Peyer's patch (tissue), 4 donors: ENCODE measurements at places on chromosomes 2 and 18.

- DNase-seq, result no peak
These were observed 146.5 kb downstream of the PTGR3 start for GRCh38 chr18:75062297-75062886.

DNA sequence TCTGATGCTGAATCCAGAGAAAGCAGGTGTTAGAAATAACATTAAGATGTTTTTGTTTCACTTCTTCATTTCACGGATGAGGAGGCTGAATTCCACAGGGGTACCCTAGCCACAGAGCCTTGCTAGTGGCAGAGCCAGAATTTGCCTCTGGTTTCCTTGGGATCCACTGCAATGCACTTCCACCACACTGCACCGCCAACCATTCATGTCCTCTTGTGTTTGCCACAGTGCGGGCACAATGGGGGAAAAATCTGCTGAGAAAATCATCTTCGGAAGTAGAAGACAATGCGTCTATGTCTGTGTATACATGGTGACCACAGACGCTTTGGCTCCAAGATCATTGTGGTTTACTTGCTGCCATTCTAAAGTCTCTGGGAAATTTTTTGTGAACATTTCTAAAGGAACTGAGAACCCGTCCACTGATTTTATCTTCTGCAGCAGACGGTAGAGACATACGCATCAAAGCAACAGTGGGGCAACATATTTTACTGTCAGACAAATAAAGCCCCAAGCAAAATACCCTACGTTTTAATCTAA lies 14.9 kb downstream of the ICOS start:
- peak; percentile 23 for DNase-seq

GRCh38 chr2:146438246-146438645 lies 1406.6 kb upstream of the ACVR2A start:
- no peak for DNase-seq

DNA sequence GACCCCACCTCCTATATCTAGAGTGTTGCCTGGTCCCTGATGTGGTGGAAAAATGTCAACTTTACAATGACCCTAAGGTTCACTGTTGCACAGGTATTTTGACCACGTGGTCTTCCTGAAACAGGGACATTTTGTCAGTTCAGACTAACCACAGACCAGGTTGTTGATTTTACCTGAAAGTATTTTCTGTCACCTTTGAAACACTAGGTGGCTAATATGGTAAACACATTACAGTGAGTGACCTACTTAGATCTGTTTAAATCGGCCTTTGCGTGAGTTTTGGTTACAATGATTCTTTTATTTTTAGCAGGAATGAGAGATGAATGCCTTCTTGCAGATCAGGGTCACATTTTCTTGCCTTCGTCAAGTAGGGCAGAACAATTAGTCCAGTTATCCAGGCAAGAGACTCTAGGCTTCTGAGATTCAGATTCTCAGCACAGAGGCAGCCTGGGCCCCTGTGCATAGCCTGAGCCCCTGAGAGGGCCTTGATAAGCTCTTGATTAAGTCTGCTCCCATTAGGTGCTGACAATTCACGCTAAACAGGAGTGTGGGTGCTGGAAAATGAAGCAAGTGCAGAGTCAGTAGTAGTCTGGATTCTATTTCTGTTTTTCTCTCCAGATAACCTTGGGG lies 226.2 kb downstream of the KCNS3 start:
- no peak for DNase-seq

- no peak for DNase-seq
These were observed 49.0 kb upstream of the ACSL3 start for GRCh38 chr2:222811828-222812227.

GRCh38 chr18:48934415-48934722 lies 16.4 kb downstream of the SMAD7 start:
- DNase-seq, result no peak

DNA sequence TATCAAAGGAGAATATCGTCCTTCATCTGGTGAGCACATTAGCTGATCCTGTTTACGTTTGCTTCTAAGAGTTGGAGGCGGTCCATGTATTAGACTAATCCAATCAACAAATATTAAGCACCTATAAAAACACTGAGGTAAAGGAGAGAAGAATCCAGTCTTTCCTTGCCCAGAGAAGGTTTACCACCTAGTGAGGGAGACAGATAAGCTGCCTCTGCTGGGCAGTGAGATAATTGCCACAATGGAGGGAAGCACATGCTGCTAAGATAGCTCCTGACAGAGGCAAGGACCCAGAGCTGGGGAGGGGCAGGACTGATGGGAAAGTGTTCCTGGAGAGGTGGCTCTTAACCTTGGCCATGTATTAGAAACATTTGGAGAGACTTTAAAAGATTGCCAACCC lies 36.7 kb upstream of the ST8SIA5 start:
- DNase-seq, result no peak

DNA sequence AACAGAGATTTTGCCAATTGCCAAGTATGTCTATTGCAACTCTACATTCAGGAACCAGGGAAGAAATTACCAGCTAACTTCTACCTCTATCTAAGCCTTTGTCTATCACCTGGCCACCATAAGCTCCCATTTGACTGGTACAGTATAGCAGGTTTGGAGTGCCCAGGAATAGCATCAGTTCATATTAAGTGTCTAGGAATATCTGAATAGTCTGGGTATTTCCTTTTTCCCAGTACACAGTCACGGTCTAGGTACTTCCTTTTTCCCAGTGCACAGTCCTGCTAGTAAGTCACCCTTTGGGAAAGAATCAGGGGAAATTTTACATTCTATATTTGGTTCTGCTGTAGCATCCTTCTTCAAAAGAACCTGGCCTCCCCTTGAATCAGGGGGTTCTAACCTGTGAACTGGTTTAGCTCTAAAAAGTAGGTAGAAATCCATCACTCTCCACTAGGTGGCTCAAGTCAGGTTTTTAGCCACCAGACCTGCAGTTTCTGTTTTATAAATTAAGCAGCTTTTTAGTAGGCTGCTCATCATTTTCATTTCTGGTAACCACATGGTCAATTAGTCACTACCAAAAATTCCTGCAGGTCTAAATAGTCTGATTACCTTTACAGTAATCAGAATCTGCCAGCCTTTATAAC lies 49.3 kb upstream of the DNAJC10 start:
- DNase-seq, result no peak

GRCh38 chr2:177313162-177313781 lies 48.7 kb upstream of the NFE2L2 start:
- DNase-seq, result no peak

DNA sequence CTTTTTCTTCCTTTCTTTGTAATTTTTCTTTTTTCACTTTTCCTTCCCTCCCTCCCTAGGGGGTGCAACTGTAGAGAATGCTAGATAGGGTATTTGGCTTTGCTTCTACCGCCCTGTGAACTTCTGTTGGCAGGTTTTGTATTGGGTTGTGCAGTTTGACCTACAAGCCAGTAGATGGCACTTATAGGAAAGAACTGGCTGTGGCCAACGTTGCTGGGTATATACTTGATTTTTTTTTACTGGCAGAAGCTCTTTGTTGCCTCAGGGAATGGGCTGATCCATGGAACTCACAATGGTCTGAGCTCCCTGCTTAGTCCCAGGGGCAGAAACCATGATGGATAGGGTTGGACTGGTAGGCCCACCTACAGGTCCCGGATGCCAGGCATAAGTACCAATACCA lies 1019.5 kb upstream of the LRRTM1 start:
- DNase-seq, result peak; percentile 16

DNA sequence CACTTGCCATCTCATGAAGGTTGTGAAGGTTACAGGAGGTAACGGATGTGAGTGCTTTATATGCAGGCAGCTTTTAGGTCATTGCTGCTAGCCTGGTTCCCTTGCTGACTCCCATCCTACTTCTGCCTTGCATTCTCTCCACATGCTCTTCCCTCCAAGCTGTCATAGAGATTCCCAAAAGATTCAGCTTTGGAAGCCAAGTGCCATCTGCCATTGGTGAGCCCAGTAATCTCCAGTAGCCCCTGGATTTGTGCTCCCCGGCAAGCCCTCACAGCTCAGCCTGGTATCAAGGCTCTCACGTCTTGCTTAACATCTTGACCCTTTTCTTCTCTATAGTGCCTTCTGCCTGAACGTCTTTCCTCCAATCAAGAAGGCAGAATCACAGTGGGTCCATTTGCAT lies 61.6 kb downstream of the MYT1L start:
- DNase-seq, result no peak

DNA sequence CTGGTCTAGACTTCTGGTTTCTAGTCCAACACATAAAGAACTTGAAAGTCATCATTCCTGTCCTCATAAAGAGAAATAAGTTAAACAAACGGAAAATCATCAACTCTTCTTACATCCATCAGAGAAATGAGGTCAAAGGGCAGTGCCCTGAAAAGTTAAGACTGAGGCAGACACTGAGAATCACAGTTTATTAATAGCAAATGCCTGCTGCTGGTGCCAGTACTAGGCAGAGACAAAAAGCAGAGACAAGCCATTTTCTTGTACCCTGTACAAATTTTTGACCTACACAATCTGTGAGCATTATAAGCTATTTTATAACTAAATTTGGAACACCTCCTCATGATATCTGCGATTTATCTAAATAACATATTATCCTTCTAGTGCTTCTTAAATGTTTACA lies 36.8 kb downstream of the ATF2 start:
- no peak for DNase-seq

GRCh38 chr2:108562274-108562673 lies 28.0 kb downstream of the LIMS1 start:
- no peak for DNase-seq

GRCh38 chr2:106960683-106961161 lies 74.8 kb upstream of the ST6GAL2 start:
- no peak for DNase-seq

- DNase-seq, result no peak
These were observed 1250.1 kb upstream of the GYPC start for GRCh38 chr2:125405816-125406215.

GRCh38 chr2:196131384-196131937 lies 39.9 kb downstream of the STK17B start:
- peak; percentile 80 for DNase-seq

- no peak for DNase-seq
These were observed 39.7 kb downstream of the RFX8 start for GRCh38 chr2:101435001-101435862.

GRCh38 chr2:26054598-26055348 lies 20.9 kb downstream of the RAB10 start:
- no peak for DNase-seq

- DNase-seq, result no peak
These were observed 169.8 kb downstream of the MREG start for GRCh38 chr2:215843579-215843978.

GRCh38 chr2:46167406-46167805 lies 129.8 kb upstream of the EPAS1 start:
- no peak for DNase-seq

DNA sequence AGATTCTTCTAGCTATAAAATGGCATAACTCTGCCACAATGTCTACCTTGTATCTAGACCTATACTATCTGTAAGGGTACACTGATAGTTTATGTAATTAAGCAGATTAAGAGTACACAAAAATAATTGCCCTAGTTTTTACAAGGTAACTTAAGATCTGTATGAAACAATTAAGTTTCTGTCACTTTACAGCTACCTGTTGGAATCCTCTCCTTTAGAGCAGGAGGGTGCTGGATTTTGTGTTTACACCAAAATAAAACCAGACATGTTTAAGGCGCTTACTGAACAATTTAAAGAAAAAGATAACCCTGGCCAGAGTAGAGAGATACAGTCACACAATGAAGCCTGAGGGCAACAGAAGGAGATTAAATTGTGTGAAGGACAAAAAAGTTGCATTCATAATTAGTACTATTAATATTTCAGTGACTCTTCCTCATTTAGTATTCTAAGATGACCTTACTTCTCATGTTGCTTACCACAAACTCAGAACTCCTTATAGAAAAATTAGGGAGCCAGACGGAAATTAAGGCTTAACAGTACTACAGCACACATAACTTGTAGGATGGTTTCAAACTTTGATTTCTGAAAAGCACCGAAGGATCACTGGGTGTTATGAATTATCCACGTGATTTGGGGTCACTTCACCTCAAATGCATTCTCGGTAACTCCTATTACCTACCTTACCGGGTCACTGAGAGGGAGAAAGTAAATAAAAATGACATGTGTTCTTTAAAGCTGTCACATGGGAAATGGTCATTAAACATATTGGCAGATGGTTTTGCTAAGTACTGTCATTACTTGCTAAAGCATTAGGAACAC lies 1.0 kb downstream of the DARS1 start:
- DNase-seq, result no peak

DNA sequence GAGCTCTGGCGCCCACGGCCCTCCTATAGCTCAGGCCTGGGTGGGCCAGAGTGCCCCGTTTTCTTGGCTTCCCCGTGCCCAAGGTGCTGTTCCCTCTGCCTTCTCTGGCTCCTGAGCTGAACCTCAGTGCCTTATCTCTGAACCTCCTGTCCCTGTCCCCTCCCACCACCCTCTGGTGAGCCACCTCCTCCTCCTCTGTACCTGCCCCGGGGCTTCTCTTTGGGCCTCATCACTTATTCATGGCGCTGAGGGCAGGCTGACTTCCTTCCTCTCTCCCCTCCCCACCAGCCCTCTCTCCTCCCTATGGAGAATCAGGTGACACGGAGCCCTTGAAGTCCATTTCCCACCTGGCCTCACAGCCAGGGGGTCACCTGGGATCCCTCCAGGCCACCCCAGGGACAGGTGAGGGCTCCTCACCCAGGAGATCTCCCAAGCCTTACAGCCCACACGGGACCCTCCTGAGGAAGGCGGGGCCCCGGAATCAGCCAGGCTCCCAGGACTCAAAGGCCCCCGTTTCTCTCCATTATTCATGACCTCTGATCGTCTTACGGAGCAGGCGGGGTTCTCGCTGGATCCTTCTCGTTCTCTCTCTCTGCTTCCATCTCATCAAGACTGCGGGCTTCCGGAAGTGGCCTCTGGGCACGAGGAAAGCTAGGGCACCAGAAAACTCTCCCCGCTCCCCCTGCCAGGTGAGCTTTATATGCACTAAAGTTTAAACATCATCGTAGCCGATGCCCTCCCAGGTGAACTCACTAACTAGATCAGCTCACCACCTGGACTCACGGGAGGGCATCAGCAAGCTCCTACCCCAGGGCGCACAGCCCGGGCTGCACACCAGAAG lies at the start of gene LOXHD1:
Gene LOXHD1 (minus strand): TSS at position 106 of the 841 bp plus-strand sequence. CDS start 187 bp downstream, outside the sequence.
- DNase-seq, result no peak

- no peak for DNase-seq
These were observed 1392.9 kb upstream of the ACVR2A start for GRCh38 chr2:146451972-146452371.

GRCh38 chr2:172639823-172640222 lies 83.9 kb downstream of the PDK1 start:
- no peak for DNase-seq

GRCh38 chr2:85680707-85681371 lies 12.8 kb upstream of the SFTPB start:
- DNase-seq, result no peak

GRCh38 chr2:145909175-145909755 lies 1389.3 kb upstream of the ZEB2 start:
- no peak for DNase-seq

GRCh38 chr18:63820694-63821093 lies 45.5 kb downstream of the SERPINB7 start:
- no peak for DNase-seq
